ENCODE measurements at places on chromosomes 3 and 15.

GRCh38 chr15:52261498-52262242 lies 33.9 kb downstream of the MYO5C start:
- DNase-seq, result peak; percentile 13

DNA sequence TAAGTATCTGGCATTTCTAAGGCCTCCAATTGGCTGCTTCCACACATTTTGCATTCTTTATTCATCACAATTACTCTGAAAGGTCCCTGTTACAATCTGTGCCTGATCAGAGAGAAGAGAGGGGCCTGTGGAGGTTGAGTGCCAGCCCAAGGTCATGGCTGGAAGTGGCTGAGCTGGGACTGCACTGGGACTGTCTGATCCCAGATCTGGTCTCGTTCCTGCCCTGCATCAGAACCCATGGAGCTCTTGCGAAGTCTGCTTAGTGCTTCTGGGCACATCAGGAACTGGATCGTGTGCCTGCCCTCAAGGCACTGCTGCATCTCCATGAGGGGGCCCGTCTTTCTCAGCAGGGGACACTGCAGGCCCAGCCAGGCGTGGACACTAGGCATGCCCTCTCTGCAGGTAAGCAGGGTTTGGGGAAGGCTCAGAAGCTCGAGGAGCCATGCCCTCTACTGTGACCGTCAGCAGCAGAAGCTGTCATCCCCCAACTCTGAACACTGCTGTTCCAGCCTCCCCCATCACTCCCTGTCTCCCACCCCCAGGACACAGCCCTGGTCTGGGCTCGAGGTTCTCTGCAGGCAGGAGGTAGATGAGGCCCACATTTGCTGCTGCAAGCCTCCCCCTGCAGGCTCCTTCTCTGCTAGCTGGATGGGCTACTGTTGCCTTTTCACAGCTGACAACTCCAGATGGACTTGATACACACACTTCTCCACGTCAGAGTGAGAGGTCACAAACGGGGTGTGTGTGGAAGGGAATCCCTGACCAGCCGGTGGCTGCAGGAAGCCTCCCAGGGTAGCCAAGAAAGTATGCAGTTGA lies 96.5 kb upstream of the PRR23E start:
- DNase-seq, result no peak

DNA sequence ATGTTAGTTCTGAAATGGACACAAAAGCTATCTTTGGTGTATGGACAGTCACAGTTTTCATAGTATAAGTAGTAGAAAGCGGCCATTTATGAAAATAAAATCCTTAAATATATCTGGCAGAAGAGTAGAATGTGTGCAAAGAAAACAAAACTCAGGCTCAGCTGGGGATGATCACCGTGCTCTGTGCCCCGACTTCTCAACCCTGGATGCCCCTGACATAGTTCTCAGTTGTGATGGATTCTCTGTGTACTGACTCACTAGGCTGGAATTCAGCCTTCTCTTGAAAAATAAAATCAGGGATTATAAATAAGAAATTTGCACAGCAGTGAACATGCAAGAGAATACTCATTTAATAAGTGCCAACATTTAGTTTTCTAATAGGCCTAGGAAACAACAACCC lies 925.1 kb upstream of the NR2F2 start:
- no peak for DNase-seq

GRCh38 chr3:15794303-15794771 lies 3.4 kb downstream of the ANKRD28 start:
- DNase-seq, result peak; percentile 4

DNA sequence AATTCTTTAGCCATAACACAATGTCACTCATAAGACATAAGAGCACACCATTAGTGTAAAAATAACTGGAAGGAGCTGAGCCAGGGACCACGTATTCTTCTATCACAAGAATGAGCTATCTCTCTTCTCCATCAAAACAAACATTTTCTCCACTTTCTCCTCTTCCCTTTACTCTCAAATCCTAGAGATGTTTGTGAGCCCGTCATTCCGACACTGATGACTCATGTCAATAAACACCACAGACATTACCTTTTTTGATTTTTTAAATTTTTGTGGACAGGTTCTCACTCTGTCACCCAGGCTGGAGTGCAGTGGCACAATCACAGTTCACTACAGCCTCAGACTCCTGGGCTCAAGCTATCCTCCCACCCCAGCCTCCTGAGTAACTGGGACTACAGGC lies 86.6 kb downstream of the MEX3B start:
- no peak for DNase-seq
